ENCODE measurements at places on chromosomes 7 and 10.
A peak's percentile ranks its signal among the peaks of the same experiment; 100 is the strongest.

DNA sequence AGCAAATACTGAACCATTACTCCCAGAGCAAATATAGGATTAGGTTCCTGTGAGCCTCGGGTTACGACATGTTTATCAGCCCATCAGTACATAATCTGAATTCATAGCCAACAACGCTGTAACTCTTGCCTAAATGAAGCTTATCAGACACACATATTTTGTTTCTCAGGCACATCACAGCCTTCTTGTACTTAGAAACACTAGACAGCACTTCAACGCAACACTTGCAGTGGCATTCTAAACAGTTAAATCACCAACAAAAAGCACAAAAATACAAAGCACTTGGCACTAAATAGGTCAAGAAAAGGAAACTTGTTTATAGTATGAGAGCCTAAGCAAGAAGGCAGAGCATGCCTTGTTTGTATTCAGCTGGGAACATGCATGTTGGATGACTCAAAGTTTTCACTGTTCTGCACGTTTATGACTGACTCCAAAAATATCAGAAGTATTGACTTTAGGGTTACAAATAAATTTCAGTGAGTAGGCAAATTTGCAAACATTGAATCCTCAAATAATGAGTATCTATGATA, 75.0 kb downstream of the VPS50 start:
- H3K4me1 ChIP-seq = no peaks in the 10 kb centered on the region
- H3K36me3 ChIP-seq = peaks cover 5% of the 10 kb centered on the region
- no peak overlapping the region for H3K4me3 ChIP-seq
- H3K27ac ChIP-seq = no peak overlapping the region
- DNase-seq = no peak
- no peaks in the 10 kb centered on the region for H3K27me3 ChIP-seq

DNA sequence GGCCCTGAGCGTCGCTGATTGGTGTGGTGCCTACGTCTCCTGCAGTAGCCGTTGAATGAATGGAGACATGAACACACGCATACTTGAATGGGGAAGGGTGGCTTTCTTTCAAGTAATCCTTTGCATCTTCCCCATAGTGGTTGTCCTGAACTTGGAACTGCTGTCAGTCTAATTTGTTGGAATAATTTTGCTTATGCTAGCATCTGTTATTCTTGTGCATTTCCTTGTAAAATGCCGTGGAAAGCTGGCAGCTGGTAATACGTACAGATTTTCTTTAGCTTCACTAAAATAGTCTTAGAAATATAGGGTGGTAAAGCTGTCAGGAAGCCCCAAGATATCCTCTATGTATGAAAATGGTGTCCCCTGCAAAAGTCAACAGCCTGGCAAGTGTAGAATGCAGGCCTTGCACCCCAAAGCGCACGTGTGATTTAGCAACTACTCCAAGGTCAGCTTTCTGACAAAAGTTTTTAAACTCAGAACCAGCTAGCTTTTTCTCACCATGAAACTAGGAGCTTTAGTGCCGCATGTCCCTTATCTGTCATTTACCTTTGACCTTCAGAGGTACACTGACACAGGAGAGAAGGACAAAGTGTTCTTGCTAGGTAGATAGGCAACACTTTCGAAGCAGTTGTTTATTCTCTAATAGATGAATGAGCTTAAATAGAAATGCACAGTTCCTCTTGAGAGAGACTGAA, 70.8 kb downstream of the RBM33 start:
- H3K4me1 ChIP-seq = no peaks in the 10 kb centered on the region
- no peaks in the 10 kb centered on the region for H3K27me3 ChIP-seq
- no peak overlapping the region for H3K27ac ChIP-seq
- DNase-seq = no peak
- no peak overlapping the region for H3K4me3 ChIP-seq
- peaks cover 71% of the 10 kb centered on the region for H3K36me3 ChIP-seq

DNA sequence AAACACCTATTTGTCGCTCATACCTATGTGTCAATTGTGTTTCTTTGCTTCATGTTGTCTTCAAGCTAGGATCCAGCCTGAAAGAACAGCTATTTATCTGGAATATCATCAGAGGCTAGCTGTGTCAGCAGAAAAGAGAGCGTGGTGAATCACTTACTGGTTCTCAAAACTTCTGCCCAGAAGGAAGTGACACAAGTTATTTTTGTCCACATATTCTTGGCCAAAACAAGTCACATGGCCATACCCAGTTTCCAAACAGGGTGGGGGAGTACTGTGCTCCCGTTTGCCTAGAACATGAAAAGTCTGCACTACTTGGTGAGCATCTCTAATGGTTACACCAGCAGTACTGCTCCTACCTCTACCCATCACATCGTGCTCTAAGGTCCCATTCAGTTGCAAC, 160.9 kb upstream of the CSTF2T start:
- H3K4me1 ChIP-seq = peaks cover 23% of the 10 kb centered on the region
- H3K36me3 ChIP-seq = no peaks in the 10 kb centered on the region
- H3K27ac ChIP-seq = peak overlapping the region; percentile 71
- no peaks in the 10 kb centered on the region for H3K27me3 ChIP-seq
- no peak overlapping the region for H3K4me3 ChIP-seq
- no peak for DNase-seq

GRCh38 chr7:151917791-151918509, 38.3 kb upstream of the GALNTL5 start:
- H3K27me3 ChIP-seq = no peaks in the 10 kb centered on the region
- no peak for DNase-seq
- no peaks in the 10 kb centered on the region for H3K4me1 ChIP-seq
- no peak overlapping the region for H3K27ac ChIP-seq
- H3K36me3 ChIP-seq = no peaks in the 10 kb centered on the region
- H3K4me3 ChIP-seq = no peak overlapping the region

DNA sequence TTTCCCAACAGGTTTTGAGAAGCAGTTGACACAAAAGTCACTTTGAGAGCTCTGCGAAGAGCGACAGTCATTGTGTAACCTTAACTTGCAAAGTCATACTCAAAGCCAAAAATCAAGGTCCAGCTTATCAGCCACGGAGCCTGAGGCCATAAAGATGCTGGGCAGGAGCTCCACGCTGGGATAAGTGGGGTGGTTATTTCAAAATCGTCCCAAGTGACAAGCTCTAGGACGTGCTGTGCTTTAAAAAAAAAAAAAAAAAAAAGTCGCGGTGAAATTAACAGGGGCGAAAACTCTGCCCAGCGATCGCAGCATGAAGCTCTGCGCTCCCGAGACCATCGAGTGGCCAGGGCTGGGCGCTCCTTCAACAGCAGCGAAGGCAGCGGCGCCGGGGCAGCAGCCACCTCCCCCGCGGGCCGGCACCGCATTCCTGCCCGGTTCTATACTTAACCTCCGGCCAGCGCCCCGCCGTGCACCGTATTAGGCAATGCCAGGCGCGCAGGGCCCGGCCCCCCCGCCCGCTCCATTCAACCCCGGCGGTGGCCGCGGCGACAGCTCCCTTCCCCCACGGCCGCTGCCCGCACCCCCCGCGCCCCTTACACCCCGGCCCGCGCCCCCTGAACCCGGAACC, 657 bp downstream of the HACD1 start:
- H3K27me3 ChIP-seq = no peaks in the 10 kb centered on the region
- H3K27ac ChIP-seq = peak overlapping the region; percentile 95
- DNase-seq = peak; percentile 45

- H3K4me1 ChIP-seq = peaks cover 27% of the 10 kb centered on the region
- DNase-seq = no peak
- H3K4me3 ChIP-seq = peak overlapping the region; percentile 92
- no peaks in the 10 kb centered on the region for H3K27me3 ChIP-seq
- H3K27ac ChIP-seq = peak overlapping the region; percentile 91
- H3K36me3 ChIP-seq = no peaks in the 10 kb centered on the region
Observed at GRCh38 chr7:129949292-129950133, 3.2 kb downstream of the UBE2H start.

GRCh38 chr10:130882906-130883305, 428.6 kb downstream of the TCERG1L start:
- no peaks in the 10 kb centered on the region for H3K27me3 ChIP-seq
- no peaks in the 10 kb centered on the region for H3K4me1 ChIP-seq
- no peak overlapping the region for H3K27ac ChIP-seq
- H3K36me3 ChIP-seq = no peaks in the 10 kb centered on the region
- no peak overlapping the region for H3K4me3 ChIP-seq
